ENCODE measurements at places on chromosomes 4 and X.

- DNase-seq = no peak
These were observed 176.4 kb downstream of the IL13RA2 start for GRCh38 chrX:114841051-114841450.

GRCh38 chr4:48774760-48775710 lies 5.0 kb downstream of the FRYL start:
- DNase-seq = no peak

- DNase-seq = no peak
These were observed 21.3 kb downstream of the ARHGAP24 start for GRCh38 chr4:85496126-85496849.

GRCh38 chr4:156656896-156657295 lies 314.7 kb downstream of the PDGFC start:
- DNase-seq = no peak

GRCh38 chr4:42646013-42646784 lies 10.7 kb downstream of the ATP8A1 start:
- DNase-seq = no peak

DNA sequence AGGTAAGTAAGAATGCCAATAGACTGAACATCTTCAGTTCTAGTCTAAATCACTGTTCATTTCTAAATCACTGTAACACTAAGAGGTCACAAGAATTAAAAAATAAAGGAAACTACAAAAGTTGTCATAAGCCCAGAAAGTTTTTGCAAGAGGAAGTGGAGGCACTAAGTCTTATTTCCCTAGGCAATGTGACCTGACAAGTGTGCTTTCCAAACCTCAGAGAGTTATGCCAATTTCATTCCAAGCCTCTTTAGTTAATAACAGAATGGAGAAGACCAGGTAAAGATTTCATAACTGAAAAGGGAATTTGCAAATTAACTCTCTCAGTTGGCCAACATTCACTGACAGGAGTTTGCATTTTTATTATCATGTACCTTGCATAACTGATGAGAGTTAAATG lies 40.5 kb downstream of the BBS12 start:
- no peak for DNase-seq

- DNase-seq = no peak
These were observed 562.9 kb upstream of the MAGEB2 start for GRCh38 chrX:29652484-29652883.

- DNase-seq = no peak
These were observed 600.9 kb upstream of the DIPK2B start for GRCh38 chrX:45801554-45801953.

- DNase-seq = no peak
These were observed 213.9 kb downstream of the SPOCK3 start for GRCh38 chr4:167020410-167020809.

GRCh38 chrX:130165181-130165702 lies 399 bp downstream of the AIFM1 start:
- no peak for DNase-seq

GRCh38 chr4:65600656-65601055 lies 69.6 kb downstream of the EPHA5 start:
- no peak for DNase-seq

DNA sequence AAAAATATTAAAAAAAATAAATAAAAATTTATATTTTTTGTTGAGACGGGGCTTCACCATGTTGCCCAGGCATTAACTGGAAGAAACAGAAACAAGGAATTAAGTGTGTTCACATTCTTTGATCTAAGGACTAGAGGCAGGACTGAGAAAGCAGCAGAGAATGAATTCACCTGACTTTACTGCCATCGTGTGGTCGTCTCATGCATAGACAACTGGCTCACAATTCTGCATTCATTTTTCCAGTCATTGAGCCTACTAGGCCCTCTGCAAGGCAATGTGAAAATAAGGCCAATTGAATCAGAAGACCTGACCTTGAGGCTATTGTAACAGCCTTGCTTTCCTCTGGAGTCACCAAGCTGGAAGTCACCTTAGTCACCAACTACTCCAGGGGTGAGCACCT lies 37.4 kb downstream of the LHFPL1 start:
- DNase-seq = peak; percentile 19

DNA sequence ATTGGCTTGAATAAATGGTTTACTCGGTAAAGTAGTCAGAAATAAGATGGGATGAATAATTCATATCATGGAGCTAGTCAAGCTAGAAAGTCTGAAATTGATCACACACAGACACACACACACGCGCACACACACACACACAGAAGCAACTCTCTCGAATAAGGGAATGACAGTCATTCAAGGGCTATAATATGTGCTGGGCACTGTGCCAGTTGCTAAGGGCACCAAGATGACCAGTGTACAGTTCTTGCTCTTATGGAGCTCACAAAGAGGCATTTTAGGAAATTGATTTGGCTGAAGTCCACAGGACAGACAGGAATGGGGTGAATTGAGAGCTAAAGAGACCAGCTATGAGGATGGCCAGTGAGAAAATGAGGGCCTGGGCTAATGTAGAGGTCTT lies 34.2 kb upstream of the SH3D19 start:
- no peak for DNase-seq

All from frontal cortex (tissue), 4 donors.